Lower lobe of right lung (tissue), 2 donors: ENCODE measurements at places on chromosomes 13 and 19. TPM values are rescaled to one million over a fixed set of nuclear protein-coding genes. Genes with fewer than 3 reads are reported as not detected.

GRCh38 chr19:35357867-35358573 is at the start of gene FFAR3:
FFAR3 (plus strand) TSS chr19:35358460; CDS start chr19:35358891, 431 bp downstream.
- peaks cover 14% of the 10 kb centered on the region for H3K4me1 ChIP-seq
- no peak within 1 kb of the TSS for H3K4me3 ChIP-seq
- peaks cover 8% of the 10 kb centered on the region for H3K27me3 ChIP-seq
- DNase-seq: no peak
- no peaks in the 10 kb centered on the region for H3K36me3 ChIP-seq

DNA sequence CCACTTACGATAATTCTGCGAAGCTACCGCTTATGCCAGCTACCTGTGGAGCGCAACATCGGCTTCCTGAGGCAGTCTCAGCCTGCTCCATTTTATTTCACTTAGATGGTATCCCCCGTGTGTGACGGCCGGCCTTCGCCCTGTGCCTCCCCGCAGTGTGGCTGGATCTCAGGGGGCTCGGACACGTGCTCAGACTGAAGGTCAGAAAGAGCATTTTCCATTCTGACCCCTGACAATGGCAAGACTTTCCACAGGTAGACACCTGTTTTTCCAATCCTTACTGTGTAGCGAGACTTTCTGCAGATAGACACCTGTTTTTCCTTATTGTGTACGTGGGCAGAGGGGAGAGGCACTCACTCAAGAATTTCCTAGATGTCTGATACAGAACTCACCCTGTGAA is 52.7 kb downstream of the ATP11A start:
- H3K4me3 ChIP-seq: no peak overlapping the region
- H3K27ac ChIP-seq: no peak overlapping the region
- H3K27me3 ChIP-seq: no peaks in the 10 kb centered on the region
- no peaks in the 10 kb centered on the region for H3K36me3 ChIP-seq
- DNase-seq: no peak
- H3K4me1 ChIP-seq: peaks cover 64% of the 10 kb centered on the region

GRCh38 chr19:35445826-35446593 is 2.0 kb upstream of the FFAR2 start:
- peak overlapping the region; percentile 18 for H3K27ac ChIP-seq
- H3K4me3 ChIP-seq: no peak overlapping the region
- H3K4me1 ChIP-seq: peaks cover 51% of the 10 kb centered on the region

- no peak overlapping the region for H3K4me3 ChIP-seq
- no peaks in the 10 kb centered on the region for H3K27me3 ChIP-seq
- DNase-seq: no peak
- no peak overlapping the region for H3K27ac ChIP-seq
- no peaks in the 10 kb centered on the region for H3K36me3 ChIP-seq
Observed at GRCh38 chr13:34867590-34867989, 74.5 kb upstream of the NBEA start.

DNA sequence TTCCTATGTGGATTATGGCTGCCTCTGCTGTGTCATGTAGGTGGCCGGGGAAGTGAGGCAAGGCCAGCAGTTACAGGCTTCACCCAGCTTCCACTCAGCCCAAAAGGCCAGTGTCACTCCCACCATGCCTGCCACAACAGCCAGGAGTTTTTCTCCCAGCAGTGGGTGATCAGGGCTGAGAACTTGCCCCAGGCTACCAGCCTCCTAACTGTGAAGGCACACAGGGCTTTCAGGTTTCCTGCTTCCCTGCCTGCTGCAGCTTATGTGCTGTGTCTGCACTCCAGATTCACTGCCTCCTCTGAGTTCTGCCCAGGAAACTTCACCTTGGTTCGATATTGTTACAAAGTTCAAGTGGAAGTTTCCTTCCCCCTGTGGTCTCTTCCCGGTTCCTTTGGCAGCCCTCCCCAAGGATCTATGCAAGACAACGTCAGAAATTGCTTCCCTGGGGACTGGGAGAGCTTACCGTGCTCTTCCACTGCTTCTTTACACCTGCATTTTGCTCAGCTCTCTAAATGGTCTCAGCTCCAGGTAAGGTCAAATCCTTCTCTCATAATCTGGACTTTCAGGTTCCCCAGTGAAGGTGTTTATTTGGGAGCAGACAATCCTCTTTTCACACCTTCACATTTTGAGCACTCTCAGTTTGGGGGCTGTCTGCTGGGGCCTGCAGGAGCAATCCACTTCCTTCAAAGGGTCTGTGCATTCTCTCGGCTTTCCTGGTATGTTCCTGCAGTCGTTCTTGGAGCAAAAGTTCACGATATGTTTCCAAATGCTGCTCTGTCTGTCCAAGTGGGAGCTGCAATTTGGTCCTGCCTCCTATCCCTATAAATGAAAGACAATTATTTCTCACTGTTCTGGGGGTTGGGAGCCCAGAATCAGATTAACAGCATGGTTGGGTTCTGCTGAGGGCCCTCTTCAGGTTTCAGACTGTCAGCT is 1730.1 kb upstream of the PRR20A start:
- H3K27ac ChIP-seq: no peak overlapping the region
- H3K27me3 ChIP-seq: no peaks in the 10 kb centered on the region
- no peak overlapping the region for H3K4me3 ChIP-seq
- no peaks in the 10 kb centered on the region for H3K4me1 ChIP-seq

DNA sequence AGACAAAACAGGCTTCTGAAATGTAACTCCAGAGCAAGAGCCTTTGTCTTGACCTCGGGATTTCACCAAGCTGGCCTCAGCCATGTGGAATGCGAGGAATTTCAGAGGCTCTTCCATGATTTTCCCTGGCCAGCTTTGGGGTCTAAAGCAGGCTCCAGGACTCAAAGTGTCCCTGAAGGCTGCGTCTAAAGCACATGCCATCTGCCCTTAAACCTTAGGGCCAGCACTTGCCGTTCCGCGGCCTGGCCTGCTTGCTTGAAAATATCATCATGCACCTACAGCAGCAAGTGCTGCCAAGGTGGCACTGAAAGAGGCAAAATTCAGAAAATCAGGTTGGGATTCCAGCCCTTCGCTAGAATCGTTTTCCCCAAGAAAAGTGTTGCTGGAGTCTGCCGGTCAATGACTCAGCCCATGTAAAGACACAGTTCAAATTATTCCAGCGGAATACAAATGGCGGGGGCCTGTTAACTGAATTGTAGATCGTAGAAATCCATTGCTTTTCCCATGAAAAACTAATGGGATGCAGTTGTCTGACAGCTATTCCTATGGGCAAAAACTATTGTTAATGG is 105.7 kb upstream of the RAP2A start:
- no peaks in the 10 kb centered on the region for H3K27me3 ChIP-seq
- H3K4me1 ChIP-seq: peaks cover 30% of the 10 kb centered on the region
- H3K27ac ChIP-seq: no peak overlapping the region
- no peak overlapping the region for H3K4me3 ChIP-seq
- no peak for DNase-seq

GRCh38 chr13:46119883-46120614 is 15.2 kb upstream of the CPB2 start:
- H3K27ac ChIP-seq: no peak overlapping the region
- H3K27me3 ChIP-seq: no peaks in the 10 kb centered on the region
- peaks cover 19% of the 10 kb centered on the region for H3K4me1 ChIP-seq
- no peaks in the 10 kb centered on the region for H3K36me3 ChIP-seq
- DNase-seq: no peak
- H3K4me3 ChIP-seq: no peak overlapping the region

Gene GIPC3
- total RNA-seq: 4.2 TPM

Gene BRME1
- total RNA-seq: 2.0 TPM

Gene STOML3
- 2.7 TPM for total RNA-seq

Gene ZNF497
- 2.5 TPM for total RNA-seq

Gene APOC4
- total RNA-seq: 0.68 TPM
